ENCODE measurements at places on chromosomes 12 and 14. TPM values are rescaled to one million over a fixed set of nuclear protein-coding genes. Genes with fewer than 3 reads are reported as not detected.

- DNase-seq = no peak
Observed at GRCh38 chr14:55306938-55307589, 35.8 kb downstream of the FBXO34 start.

RFLNA gene
- 0.59 TPM for total RNA-seq

C1QL4 gene
- total RNA-seq = not detected

- no peak for DNase-seq
Observed at GRCh38 chr14:42532194-42532593, 925.5 kb downstream of the LRFN5 start.

- no peak for DNase-seq
Observed at GRCh38 chr14:21084998-21085853, 13.2 kb downstream of the ZNF219 start.

DNA sequence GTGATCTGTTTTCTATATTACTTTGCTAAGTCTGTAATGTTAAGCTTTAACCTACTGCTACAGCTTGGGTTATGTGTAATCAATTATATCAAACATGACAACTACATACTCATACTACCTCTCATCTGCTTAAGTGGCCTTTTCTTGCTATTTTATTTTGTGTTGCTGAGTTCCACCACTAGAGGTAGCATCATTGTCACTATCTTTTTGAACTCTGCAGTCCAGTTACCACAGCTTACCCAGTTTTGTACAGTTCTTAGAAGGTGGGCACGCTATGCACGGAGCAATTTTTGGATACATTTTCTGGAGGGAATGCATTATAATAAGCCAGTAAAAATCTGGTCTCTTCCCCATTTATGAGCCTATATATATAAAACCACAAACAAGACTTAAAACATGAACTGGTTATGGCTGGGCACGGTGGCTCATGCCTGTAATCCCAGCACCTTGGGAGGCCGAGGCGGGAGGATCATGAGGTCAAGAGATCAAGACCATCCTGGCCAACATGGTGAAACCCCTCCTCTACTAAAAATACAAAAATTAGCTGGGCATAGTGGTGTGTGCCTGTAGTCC is 48.5 kb downstream of the SAV1 start:
- DNase-seq = no peak

GRCh38 chr12:50981319-50982239 is 29.2 kb downstream of the HIGD1C start:
- no peak for DNase-seq

GRCh38 chr12:58064666-58065065 is 123.3 kb downstream of the ATP23 start:
- no peak for DNase-seq

- no peak for DNase-seq
Observed at GRCh38 chr14:22549981-22550673, 38.9 kb downstream of the DAD1 start.

CATSPERB gene
- total RNA-seq = 0.19 TPM

TXNDC16 gene
- 7.0 TPM for total RNA-seq

DNA sequence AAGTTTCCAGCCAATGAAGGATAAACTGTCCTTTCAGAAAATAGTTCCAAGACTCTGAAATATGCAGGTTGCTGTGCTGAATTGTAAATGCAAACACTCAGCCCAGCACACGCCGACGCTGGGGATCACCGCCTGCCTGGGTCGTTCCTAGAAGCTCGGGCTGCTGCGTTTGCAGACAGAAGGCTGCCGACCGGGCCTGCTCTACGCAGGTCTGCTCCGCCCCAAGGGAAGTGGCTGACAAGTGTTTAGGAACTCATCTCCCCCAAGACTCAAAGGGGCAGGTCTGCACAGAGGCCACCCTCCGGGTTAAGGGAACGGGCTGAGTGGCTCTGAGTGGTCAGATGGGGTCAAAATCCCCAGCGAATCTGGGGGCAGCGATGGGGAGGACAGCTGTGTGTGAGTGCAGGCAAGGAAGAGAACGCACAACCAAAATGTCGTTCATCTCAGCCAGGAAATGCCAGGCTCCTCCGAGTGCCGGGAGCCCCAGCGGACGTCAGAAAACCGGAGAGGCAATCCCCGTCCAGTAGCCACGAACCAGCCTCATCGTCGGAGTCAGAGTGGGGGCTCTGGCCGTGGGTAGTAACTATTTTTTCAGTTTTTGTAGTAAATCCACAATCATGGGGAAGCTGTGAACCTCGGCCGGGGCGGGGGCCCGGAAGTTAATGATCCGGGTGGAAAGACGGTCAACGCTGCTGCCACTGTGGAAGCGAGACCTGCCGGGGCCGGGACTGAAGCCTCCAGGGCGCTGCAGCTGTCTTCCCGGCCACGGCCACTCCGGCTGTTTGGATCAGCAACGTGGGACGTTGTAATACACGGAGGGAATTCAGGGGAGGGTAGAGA is 6.0 kb downstream of the GALNT9 start:
- DNase-seq = no peak

DNA sequence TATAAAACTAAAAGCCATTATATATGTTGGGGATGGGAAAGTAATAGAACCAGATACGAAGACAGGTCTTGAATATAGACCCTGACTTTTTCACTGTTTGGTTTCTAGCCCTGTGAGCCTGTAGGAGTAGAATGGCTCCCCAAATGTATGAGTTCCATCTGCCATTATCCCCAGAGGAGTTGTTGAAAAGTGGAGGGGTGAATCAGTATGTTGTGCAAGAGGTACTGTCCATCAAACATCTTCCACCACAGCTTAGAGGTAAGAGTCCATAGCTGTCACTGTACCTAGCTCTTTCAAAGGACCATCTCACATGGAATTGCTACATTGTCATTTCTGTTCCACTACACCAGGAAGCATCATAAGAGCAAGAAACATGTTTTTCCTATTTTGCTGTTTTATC is 1.1 kb downstream of the NCAPD2 start:
- DNase-seq = no peak

KRR1 gene
- total RNA-seq = 23.8 TPM

- DNase-seq = no peak
Observed at GRCh38 chr12:91817517-91817916, 328.1 kb downstream of the BTG1 start.

GRCh38 chr12:115172521-115172920 is 488.5 kb upstream of the TBX3 start:
- DNase-seq = no peak

Data from right atrium auricular region (tissue), 2 donors.